8988T (cell line): ENCODE measurements at places on chromosomes 4 and X.

- DNase-seq = peak; percentile 32
Measured at GRCh38 chrX:131068945-131069719, 11.0 kb downstream of the ARHGAP36 start.

- no peak for DNase-seq
Measured at GRCh38 chr4:10565166-10565780, 108.0 kb upstream of the ZNF518B start.

DNA sequence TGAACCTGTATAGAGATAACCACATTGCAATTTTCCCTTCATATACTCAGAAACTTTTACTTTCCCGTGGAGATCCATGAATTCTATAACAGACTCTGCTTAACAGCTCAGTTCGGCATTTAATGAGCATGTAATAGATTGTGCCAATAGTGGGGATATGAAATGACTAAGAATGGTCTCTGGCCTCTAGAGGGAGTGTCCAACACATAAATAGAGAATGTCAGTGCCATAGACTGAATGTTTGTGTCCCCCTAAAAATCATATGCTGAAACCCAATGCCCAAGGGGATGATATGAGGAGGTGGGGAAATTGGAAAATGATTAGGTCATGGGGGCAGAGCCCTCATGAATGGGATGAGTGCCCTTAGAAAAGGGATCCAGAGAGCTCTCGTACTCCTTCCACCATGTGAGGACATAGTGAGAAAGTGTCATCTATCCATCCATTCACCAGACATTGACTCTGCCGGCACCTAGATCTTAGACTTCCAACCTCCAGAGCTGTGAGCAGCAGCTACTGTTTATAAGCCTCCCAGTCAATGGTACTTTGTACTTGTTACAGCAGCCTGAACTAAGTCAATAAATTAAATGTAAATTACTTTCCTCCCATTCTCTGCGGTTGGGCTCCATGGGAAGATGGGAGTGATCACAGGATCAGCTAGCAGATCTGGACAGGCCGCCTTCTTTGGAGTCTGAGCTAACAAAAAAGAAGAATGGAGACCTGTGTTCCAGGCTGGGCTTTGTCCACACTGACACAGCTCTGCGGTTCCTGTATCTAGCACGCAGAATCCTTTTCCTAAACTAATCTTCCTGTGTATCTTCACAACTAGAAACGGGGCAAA, 28.1 kb upstream of the HPSE start:
- DNase-seq = no peak

- DNase-seq = no peak
Measured at GRCh38 chr4:26877961-26878360, 17.3 kb downstream of the STIM2 start.

DNA sequence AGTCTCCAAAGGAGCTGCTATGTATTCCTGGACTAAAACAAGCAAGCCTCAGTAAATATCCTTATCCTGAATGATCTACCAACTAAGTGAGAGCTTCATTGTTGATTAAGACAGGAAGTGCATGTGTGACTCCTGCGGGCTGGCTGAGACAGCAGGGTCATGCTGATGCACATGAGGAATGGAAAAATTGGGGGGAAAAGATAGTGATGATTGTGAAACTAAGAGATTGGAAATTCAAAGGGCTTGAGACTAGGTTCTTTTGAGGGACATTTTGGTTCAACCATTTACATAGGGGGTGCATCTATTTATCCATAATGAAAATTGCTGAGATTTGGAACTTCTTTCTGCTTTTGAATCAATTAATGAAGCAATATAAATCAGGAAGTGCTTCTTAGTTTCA, 61.1 kb upstream of the C1QTNF7 start:
- DNase-seq = no peak

DNA sequence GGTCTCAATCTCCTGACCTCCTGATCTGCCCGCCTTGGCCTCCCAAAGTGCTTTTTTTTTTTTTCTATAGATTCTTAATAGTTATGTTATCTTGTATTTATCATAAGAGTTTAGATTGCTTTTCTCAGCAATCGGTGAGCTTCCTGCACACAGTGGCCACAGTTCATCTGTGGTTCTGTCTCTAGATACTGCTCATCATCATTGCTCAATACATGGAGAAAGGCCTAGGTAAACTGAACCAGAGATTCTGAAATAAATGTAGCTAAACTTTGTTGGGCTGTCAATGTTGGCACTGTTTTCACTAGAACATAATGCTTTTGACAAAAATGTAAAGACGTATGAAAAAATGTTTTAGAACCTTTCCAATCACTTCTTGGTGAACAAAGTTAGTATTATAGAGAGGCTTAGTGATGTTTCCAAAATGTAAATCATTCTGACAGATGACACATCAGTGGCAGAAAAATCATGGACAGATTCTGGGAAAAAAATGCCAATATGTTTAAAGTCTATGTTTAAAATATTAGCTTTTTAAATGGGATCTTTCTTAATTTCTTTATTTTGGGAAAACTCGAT, 50.0 kb upstream of the LIMCH1 start:
- no peak for DNase-seq

GRCh38 chrX:79161655-79162054, 17.2 kb downstream of the GPR174 start:
- no peak for DNase-seq

DNA sequence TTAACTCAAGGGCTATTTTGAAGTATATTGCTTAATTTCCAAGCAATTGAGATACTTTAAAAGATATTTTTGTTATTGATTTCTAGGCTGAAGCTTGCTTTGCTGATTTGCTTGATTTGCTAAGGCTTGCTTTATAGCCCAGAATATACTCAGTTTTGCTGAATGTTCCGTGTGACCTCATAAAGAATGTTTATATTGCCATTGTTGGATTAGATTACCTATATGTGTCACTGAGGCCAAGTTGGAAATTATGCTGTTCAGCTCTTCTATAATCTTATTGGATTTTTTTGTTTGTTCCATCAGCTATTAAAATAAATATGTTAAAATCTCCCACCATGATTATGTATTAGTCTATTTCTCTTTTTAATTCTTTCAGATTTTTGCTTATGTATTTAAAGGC, 13.0 kb downstream of the TBC1D19 start:
- DNase-seq = no peak

DNA sequence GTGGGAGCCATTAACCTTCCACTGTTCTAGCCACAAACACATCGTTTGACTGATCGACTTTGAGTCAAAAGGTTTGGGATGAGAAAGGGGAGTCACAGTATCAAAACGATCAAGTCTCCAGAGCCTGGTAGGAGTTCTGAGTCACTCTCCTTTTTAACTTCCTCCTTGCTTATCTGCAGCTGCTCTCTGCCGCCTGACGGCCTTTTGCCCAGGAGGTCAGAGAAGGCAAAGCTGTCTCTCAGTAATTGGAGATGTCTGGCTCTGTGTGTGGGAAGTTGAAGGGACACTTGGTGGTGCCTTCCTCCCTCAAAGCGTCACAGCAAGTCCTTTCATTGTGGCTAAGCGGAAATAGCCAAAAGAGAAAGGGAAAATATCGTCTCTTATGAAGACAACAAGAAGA, 63.1 kb downstream of the ANOS1 start:
- no peak for DNase-seq

DNA sequence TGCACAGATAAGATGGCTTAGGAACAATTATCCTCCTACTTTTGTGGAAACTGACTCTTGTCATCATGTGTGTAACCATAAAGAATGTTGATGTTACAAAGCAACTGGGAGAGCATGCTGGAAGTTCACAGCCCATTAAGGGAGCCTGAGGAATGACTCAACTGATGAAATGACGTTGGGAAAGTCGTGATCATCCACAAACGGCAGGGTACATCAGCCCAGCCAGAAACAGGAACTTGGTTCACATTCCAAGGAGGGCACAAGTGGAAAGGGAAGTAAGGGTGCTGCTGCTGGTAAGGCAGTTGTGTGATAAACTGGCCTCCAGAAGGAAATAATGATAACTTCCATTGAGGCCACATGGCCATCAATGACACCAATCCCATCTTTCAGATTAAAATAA, 6.7 kb downstream of the TEC start:
- DNase-seq = no peak

DNA sequence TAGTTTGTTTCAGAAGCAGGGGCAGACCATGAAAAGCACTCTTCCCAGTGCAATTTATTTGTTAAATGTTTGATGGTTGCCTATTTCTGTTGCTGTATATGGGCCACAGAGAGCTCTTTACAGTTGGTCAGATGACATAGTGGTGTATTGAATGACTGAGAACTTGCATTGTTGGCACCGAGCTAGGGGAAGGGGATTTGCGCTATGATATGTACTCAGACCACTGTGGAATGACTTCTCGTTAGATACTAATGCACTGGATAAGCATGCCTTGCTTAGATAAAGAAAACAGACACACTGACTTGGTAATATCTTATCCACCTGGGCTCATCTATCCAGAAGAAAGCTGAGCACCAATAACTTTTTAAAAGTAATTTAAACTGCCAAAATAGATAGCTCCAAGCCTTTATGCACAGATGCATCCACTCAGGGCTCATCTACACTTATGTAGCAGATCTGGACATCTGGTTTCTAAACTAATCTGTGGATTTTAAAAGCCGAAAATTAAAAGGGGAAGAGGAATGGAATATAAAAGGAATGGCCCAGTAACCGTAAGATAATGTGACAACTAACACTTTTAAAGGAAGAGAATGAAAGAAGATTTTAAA, 132.7 kb downstream of the GATB start:
- DNase-seq = no peak

DNA sequence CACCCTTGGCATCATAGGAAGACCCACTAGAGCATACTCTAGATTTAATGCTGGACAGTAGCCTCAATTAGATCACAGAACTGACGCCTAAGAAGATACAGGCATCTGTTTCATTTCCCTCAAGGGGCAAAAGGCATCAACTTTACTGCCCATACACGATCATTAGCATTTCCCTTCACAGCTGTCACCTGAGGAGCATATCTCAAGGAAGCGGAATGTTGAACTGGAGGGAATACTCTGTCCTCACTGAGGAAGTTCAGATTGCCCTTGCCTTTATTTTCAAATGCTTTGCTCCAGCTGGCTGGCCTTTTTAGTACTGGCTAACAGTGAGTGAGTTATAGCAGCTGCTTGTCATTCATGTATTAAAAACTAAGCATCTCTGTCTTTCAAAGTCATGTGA, 508.4 kb upstream of the GALNT7 start:
- no peak for DNase-seq

- DNase-seq = no peak
Measured at GRCh38 chr4:106583567-106583966, 215.0 kb upstream of the GIMD1 start.

DNA sequence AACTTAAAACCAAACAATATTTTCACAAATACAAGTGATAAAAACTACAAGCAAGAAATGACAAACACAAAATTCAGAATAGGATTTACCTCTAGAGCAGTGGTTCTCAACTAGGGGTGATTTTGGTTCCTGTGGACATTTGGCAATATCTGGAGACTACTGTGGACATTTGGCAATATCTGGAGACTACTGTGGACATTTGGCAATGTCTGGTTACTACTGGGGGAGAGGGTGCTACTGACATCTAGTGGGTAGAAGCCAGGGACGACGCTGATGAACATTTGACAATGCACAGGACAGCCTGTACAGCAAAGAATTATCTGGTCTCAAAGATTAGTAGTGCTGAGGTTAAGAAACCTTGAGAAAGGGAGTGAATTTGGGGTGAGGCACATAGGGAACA, 169.8 kb downstream of the CLCN4 start:
- no peak for DNase-seq

- no peak for DNase-seq
Measured at GRCh38 chr4:15507679-15508078, 38.0 kb downstream of the CC2D2A start.

DNA sequence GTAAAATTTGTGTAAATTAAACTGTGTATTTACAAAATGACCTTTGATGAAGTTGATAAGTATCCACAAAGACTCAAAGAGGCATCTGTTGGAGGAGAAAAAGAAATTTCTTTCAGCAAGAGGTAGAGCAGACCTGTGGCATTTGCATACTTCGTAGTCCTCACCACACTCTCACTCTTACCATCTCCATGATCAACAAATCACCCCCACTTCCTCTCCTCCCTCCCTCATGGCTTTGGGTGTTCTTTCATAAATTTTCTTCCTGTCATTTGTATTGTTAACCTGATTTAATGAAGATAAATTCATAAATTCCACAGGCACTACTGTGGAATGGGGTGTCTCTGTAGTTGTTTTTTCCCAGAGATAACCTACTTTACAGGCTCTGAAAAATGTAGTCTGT, 366.5 kb downstream of the ZNF674 start:
- DNase-seq = no peak

GRCh38 chr4:55723403-55723802, 87.3 kb upstream of the NMU start:
- DNase-seq = no peak

DNA sequence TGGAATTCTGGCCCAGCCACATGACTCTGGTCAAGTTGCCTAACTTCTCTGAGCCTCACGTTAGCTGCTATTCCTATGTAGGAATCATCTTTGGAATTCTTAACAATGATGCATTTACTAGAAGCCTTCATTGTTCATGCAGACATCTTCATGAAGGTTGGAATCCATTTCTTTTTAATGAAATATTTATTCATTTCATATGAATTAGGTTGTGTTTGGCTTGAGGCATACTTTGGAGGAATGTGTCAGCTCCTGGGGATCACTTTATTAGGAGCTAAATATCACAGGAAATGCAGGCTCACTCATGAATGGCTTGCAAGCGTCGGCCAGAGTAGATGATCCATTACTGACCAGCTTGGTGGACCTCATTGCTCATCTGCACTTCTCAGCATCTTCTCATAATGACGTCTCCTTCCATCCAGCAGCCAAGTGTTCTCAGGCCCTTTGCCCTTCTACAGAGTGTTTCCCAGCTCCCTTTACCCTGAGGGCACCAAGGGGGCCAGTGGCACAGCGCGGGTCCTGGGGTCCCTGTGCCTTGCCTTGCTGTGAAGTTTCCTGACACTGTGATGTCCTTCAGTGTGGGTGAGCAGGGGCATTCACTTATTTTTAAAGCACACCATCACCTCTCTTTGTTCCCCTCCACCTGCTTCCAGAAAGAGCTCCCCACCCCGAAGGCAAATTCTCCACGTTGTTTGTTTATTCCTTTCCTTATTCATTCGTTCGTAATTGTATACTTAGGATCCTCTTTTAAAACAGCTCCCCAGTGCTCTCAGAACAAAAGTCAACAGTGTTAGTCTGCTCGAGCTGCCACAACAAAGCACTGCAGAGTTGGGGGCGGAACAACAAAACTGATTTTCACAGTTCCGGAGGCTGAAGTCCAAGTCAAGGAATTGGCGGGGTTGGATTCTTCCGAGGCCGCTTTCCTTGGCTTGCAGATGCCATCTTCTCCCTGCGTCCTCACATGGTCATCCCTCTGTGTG, 106.8 kb downstream of the STK32B start:
- DNase-seq = no peak

GRCh38 chrX:129653181-129653970, 1.4 kb downstream of the APLN start:
- DNase-seq = no peak

DNA sequence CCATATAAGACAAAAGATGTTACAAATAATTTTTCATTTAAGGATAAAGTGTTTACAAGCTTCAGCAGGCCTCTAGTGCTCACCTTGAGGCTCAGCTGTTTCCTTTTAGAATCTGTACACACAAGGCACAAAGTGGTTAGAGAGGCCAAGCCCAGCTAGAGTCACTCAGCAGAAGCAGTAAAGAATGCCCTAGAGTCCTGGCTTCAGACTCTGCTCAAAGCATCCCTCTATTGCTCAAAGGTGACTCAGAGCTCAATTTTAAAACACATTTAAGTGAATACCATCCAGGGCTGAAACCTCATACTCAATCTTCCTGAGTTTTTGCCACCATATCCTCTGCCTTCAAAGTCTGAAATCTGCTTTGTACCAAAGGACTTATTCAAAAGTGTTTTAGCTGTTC, 22.6 kb upstream of the PHF8 start:
- DNase-seq = no peak
